ENCODE measurements at places on chromosomes 11 and 22.

DNA sequence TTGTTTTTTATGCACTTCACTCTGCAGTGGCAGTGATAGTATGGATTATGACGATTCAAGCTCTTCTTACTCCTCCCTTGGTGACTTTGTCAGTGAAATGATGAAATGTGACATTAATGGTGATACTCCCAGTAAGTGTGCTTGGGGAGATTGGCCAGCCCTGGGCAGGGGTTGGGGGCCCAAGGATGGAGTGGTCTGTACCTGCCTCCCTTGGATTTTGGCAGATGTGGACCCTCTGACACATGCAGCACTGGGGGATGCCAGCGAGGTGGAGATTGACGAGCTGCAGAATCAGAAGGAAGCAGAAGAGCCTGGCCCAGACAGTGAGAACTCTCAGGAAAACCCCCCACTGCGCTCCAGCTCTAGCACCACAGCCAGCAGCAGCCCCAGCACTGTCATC is 14.2 kb downstream of the MADD start:
- DNase-seq = no peak

GRCh38 chr11:96306933-96307775 is 35.8 kb downstream of the MAML2 start:
- peak; percentile 99 for DNase-seq

DNA sequence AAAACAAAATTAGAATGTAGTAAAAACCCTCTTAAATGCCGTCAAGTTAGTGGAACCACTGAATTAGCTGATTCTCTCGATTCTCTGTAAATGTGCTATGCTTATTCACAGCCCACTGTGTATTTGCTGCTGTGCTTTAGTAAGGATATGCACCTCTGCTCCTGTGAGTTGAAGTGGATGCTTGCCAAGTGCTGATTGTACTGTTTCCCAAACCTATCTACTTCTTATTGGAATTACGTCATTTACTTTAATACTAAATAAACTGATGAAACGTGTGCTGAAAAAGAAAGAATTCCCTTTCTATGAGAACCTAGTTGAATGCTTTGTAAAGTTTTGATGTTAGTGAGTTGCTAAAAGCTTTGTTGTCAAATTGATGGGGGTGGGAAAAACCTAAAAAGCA is 158.4 kb downstream of the LRRC4C start:
- DNase-seq = peak; percentile 47

DNA sequence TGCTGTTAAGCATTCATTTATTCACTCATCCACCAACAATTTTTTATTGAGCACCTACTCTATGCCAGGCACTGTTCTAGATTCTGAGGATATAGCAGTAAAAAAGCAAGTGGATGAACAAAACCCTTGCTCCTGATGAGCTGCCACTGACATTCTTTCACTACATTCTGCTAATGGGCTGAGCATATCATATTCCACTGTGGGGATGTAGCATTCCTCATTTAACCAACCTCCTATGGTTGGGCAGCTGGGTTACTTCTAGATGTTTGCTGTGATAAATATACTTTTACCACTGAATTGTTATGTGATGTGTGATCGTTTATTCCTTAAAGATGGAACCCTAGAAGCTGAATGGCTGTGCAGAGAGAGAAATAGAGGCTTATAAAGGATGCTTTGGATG is 176.9 kb downstream of the MN1 start:
- DNase-seq = peak; percentile 9

DNA sequence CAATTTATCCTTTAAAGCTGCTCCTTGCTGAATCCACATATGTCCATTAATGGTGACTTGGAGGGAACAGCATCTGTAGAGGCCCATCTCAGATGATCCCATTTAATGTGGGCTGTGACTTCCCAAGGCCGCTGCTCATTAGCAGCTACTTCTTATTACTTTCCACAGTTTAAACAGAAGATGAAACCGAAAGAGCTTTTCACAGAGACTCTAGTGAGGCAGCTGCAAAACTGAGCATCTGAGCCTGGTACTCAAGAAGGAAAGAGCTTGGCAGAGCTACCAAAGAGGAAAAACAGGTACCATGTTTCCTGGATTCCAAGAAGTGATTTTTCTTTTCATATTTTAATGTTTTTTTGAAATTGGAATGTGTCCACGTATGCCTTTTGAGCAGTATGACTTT is 110.5 kb upstream of the NARS2 start:
- DNase-seq = no peak

GRCh38 chr11:35588627-35589026 is 29.6 kb upstream of the FJX1 start:
- peak; percentile 69 for DNase-seq

DNA sequence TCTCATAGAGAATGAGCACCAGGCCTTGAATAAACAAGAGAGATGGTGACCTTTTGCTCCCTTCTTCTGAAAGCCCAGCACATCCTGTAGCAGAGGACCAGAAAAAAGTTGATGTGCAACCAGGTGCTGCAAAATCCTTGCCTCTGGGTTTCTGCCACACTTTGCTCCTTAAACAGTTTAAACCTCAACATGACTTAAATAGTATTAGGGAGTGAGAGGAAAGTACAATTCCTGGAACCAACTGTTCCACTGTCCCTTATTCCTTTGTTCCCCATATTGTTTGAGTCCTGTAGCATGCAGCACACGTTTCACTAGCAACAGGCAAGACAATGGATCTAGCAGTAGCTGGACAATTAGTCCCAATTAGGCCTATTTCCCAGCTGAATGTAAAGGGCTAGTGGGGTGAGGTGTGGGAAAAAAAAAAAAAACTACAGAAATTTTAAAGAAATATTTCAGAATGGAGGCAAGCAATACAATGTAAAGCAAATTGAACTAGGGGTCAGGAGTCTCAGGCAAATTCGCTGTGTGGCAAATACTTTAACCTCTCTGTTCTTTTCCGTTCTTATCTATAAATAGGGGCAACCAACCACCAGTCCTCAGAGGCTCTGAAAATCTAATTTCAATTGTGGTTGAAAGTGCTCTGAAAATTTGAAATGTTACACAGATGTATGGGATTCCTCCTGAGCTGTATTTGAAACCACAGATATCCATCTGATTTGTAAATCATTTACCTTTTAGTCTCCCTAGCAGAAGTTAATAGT is 6.6 kb downstream of the MPPED2 start:
- no peak for DNase-seq

GRCh38 chr22:43327157-43327438 is 16.1 kb downstream of the SCUBE1 start:
- DNase-seq = no peak

- DNase-seq = no peak
These were observed 59.3 kb upstream of the SUSD2 start for GRCh38 chr22:24121938-24122337.

DNA sequence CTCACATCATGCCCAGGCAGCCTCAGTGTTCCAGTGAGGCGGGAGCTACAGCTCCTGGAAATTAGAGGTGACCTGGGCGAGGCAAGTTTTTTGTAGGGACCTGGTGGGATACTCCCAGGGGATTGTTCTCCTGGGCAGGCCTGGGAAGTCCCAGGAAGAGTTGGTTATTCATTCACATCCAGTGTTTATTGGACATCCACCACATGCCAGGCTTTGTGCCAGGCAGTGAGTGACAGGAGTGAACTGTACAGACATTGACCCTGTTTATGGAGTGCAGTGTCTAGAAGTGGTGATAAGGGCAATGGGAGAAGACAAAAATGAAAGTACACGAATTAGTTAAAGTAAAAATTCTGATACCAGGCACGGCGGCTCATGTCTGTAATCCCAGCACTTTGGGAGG is 29.4 kb downstream of the YWHAH start:
- no peak for DNase-seq

DNA sequence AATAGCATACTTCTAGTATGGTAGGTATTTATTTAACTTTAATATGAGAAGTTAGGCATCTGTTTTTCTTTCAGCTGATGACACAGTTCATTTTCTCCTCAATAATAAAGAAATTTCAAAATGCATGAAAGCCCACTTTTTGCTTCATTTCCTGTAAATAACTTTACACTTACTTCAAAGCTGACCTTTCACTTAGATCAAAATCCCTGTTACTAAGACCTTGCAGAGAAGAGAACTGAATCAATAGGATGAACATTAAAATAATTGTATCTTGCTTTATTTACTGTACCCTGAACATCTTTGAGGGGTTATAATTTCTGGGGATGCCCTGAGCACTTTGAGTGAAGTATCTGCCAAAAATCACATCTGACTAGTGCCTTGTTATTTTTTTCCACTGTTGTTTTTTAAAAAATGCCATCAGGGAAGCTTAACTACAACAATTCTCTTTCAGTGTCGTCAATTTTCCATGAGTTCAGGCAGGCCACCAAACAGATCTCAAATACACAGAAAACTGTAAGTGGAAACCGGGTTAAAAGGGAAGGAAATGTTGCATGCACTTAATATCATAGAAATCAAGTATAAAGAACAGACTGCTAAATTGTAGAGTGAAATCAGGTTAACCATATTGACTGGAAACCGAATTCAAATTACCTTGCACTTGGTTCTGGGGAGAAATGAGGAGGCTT is 206.2 kb downstream of the MAML2 start:
- no peak for DNase-seq

- DNase-seq = no peak
These were observed 123.1 kb downstream of the CCDC81 start for GRCh38 chr11:86497836-86498235.

DNA sequence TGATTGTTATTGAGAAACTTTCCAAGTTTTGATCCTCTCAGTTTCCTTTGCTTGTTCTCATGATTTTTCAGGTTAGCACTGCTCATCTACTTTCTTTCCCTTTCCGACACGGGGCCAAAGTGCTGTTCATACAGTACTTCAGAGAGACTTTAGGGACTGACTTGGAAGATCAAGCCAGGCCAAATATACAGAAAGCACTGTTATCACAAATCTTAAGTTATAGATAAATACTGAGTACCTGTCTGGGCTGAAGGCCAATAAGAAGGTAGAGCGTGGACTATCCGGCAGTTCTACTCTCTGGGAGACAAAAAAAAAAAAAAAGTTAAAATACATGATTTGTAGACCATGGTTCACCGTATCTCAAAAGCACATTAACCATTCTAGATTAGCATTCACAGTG is 46.2 kb downstream of the AMBRA1 start:
- no peak for DNase-seq

GRCh38 chr11:45424411-45425180 is 138.5 kb upstream of the SYT13 start:
- DNase-seq = no peak

- DNase-seq = peak; percentile 85
These were observed 38.9 kb downstream of the FZD4 start for GRCh38 chr11:86916330-86916729.

GRCh38 chr11:93895106-93895862 is 44.9 kb upstream of the VSTM5 start:
- DNase-seq = peak; percentile 87

Data from astrocyte of the spinal cord (primary cell).